Stimulated activated CD4-positive, alpha-beta T cell treated with anti-CD3 and anti-CD28 coated beads, Interleukin-1b, Interleukin-23, amount 100 ng/mL, for 4 hours (primary cell): ENCODE measurements at places on chromosomes 5 and 9.

GRCh38 chr9:84705128-84705527, 35.6 kb downstream of the NTRK2 start:
- DNase-seq, result no peak

GRCh38 chr5:154311362-154311761, 120.8 kb downstream of the GALNT10 start:
- DNase-seq, result no peak

DNA sequence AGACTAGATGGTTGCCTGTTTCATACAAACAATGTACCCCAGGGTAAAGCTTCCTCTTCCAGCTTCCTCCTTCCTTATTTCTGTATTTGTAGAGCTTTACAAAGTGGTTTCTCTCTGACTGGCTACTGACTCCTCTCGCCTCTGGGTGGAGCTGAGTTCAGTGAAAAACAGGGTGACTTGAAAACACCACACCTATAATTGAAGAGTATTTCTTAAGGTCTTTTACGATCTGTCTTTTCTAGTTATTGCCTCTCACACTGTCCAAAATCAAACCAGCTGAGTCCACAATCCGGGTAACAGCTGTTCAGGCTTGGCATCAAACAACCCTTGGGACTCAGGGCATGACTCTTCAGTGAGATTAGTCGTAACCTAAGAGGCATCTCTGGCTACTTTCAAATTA, 200.4 kb downstream of the ARRDC3 start:
- no peak for DNase-seq

GRCh38 chr5:179284751-179285631, 60.3 kb downstream of the ADAMTS2 start:
- no peak for DNase-seq

DNA sequence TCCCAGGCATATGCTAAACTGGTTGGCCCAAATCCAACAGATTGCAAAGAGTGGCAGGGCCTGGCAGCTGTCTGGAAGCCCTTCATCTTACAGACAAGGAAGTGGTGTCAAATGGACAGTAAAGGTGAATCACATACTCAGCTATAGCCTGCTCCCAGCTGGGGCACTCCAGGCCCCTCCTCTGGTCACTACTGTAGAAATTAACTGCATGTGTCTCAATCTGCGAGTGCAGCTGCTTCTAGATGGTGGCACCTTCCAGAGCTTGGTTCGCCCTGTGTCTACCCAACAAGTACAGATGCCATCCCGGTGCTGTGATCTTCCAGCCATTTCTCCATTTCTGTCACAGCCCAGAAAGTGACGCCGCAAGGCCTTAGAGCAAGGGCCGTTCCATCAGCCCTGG, 50.2 kb downstream of the OTULIN start:
- no peak for DNase-seq

DNA sequence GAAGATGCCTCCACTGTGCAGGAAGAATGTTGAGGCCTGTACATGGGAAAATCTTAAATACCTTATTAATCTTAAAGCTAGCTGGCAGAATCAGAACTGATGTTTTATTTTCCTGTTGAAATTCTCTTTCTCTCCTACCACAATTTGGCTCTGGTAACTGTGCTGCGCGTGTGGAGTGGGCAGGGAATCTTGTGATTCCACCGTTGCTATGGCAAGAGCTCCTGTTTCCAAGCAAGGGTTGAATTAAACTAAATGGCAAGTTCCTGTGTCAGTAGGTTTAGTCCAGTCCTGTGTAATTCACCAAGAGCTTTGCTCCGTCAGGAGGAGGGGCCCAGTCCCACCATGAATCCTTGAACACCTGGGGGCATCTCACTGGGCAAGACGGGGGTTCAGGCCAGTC, 36.4 kb downstream of the NXNL2 start:
- DNase-seq, result no peak

DNA sequence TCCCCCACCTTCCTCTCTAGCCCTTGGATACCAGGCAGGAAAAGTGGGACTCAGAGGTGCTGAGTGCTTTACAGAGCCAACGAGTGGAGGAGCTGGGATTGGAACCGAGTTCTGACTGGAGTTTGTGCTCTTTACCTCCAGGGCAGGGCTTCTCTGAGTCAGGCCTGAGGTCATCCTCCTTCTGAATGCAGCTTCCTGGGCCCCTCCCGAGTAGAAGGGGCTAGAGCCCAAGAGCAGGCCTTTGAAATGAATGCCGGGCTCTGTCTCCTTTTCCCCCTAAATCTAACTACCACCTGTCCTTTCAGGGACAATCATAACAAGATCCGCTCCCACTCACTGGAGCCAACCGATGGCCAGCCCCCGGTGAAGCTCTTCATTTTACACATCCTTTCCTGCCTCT, 12.7 kb downstream of the PTGES start:
- DNase-seq, result no peak

- no peak for DNase-seq
Measured at GRCh38 chr9:99030092-99030511, 74.8 kb upstream of the TGFBR1 start.
